ENCODE measurements at places on chromosomes 7 and 10.
A peak's percentile ranks its signal among the peaks of the same experiment; 100 is the strongest.

- DNase-seq = no peak
Observed at GRCh38 chr7:95527033-95527775, 41.5 kb downstream of the ASB4 start.

DNA sequence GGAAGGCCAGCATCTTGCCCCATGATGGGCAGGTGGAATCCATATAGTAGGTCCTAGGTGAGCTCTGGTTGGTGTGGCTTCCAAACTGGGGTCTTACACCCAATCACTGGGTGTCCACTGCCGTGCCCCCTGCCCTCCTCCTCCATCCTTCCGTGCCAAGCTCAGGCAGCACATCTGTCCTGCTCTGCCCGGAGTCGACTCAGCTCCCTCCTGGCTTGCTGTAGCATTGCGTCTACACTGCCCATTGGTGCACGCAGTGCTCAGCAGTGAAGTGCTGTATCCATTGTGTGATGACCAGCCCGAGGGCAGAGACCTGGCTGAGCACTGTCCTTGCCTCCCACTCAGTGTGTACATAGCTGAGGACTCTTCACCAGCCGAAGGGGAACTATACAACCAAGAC is 148.4 kb downstream of the ADAM12 start:
- DNase-seq = no peak

DNA sequence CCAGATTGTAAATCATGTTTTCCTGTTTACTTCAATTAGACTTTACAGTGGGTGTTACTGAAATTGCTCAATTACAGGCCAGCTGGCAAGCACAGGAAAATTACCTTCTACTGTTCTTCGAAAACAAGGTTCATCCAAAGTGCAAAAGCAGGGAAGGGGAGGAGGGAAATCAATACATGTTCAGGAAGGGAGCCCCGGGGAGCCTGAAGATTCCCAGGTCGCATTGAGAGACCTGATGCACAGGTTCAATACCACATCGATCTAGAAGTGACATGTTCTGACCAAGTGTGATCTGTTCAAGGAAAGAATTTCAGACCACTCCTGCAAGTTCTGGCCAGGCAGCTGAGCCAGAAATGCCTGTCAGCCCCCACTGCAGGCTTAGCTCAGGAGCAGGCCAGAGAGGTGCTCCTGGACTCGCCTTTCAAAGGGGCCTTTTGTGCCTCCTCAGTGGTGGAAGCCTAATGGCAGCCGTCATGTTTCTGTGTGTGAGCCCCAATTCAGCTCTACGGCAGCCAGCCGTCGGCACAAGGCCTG is 35.9 kb downstream of the FAM53B start:
- DNase-seq = no peak

GRCh38 chr10:70363971-70364771 is 18.3 kb downstream of the LRRC20 start:
- DNase-seq = peak; percentile 89

DNA sequence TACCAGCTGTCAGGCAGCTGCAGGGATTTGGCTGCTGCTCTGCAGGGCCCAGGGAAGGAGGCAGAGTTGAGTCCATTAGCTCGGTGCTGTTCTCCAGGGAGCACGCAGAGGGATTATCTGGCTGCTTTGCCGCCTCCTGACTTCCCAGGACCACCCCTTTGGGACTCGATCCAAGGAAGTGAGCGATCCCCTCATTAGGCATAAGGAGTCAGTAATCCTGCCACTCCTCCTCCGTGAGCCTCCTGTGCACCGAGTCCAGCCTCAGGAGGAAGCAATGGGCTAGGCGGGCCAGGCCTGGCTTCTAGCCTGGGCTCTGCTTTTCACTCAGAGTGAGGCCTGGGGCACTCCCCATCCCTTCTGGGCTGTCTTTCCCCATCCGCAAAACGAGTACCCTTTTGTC is 417.9 kb downstream of the RPS24 start:
- no peak for DNase-seq

- no peak for DNase-seq
Observed at GRCh38 chr10:61986788-61987492, 85.4 kb downstream of the ARID5B start.

- no peak for DNase-seq
Observed at GRCh38 chr10:97399843-97400545, 1.1 kb downstream of the RRP12 start.

DNA sequence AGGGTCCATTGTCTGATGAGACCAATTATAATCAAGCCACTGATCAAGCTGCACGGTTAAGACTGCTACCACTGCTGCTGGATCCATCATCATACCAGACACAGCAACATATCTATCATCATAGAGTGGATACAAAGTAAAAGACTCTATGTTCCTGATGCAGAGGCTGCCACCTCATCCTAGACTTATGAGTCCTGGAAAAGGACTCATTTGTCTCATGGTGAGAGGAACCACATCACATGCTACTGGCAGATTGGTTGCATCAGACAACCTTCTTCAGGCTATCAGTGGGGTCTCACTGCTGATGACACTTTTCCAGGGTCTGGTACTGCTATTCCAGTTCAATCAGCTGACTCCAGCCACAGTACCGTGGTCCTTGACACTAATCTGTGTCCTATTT is 79.0 kb downstream of the ABI1 start:
- no peak for DNase-seq

DNA sequence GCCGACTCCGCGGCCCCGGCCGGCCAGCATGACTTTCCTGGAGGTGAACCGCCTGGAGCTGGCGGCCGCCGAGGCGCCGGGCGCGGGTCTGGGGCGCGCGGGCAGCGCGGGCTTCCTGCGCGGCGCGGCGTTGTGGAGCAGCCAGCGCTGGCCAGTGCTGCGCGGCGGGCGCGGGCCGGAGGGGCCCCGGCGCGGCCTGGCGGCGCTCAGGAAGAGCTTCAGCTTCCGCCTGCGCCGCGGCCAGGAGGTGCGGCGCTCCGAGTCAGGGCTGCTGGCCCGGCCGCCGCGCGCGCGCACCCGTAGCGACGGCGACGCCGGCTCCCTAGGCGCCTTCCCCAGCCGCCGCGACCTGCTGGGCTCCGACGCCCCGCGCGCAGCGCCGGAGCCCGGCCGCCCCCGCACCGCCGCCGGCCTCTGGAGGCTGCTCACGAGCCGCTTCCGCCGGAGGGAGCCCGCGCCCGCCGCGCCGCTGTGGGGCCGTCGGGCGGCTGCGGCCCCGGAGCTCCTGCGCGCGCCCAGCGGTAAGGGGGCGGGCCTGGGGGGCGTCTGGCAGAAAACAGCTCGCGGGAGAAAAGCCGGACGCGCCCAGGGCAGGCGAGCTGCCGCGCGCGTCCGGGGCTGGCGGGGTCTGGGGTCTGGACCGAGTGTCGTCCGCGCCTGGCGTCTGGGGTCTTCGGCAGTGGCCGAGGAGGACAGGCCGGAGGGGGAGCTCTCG is 29.0 kb downstream of the AGAP3 start:
- DNase-seq = no peak

GRCh38 chr10:121494296-121494695 is 103.9 kb downstream of the FGFR2 start:
- no peak for DNase-seq

- DNase-seq = no peak
Observed at GRCh38 chr10:100784126-100784525, 38.7 kb downstream of the PAX2 start.

DNA sequence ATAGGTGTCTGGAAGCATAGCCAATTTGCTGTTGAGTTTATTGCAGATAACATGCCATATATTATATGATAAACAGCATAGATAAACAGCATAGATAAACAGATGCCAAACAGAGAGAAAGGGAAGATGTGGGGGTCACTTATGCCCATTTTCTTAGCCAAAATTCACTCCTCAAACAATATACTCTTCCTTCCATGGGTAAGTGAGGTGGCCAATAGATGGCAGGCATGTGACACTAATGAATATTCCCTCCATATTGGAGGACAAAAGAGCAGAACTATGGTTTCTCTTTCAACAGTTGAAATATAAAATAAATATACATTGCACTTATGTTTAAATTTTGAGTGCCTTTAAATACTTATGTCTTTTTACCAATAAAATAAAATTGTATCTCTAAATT is 1212.8 kb downstream of the REEP3 start:
- DNase-seq = no peak

GRCh38 chr10:78808736-78809367 is 259.9 kb upstream of the ZMIZ1 start:
- no peak for DNase-seq

DNA sequence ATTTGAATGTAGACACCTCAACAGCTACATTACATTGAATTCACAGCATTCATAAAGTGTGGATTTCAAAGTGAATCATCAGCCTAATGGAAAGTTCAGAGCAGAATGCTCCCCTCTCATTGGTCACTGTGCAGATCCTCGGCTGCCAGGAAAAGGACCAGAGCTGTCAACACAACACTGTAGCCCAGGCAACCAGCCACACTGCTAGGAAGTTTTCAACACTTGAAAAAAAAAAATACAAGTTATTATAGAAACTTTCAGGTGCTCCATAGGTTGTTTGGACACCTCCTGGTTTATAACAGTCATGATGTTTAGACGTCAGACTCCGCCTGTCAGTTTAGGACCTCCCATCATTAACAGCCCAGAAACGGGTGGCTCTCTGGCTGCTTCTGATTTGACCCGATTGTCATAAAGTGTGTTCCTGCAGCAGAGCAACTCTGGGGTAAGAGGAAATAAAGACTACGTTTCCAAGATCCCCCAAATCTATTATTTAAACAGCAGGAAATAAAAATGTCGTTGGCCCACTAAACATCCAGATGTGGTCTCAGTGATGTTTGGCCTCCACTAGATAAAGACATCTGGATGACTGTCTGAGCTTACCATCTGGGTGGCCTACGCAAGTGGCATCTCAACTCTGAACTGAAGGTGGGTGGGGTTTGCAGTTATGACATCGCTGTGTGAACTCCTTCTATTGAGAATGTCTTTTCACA is 117.4 kb downstream of the CABCOCO1 start:
- DNase-seq = peak; percentile 65

- no peak for DNase-seq
Observed at GRCh38 chr10:86259901-86260562, 106.6 kb downstream of the GRID1 start.

- no peak for DNase-seq
Observed at GRCh38 chr7:114931656-114932011, 9.7 kb downstream of the MDFIC start.

DNA sequence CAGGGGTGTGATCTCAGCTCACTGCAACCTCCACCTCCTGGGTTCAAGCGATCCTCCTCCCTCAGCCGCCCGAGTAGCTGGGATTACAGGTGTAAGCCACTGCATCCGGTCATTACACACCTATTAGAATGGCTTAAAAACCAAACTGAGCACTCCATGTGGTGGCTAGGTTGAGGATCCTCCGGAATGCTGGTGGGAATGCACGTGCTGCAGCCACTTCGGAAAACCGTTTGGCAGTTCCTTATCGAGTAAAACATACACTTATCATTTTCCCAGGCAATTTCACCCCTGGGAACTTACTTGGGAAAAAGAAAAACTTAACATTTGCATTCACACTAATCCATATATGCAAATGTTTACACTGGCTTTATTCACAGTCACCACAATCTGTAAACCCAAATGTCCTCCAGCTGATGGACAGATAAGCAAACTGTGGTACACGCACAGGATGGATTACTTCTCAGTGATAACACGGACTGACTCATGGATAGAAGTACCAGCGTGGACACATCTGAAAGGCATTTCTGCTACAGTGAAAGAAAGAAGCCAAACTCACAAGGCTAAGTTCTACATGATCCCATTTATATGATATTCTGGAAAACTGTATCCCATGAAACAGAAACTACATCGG is 20.4 kb downstream of the RFC2 start:
- no peak for DNase-seq

- DNase-seq = peak; percentile 82
Observed at GRCh38 chr10:78964952-78965633, 103.7 kb upstream of the ZMIZ1 start.

DNA sequence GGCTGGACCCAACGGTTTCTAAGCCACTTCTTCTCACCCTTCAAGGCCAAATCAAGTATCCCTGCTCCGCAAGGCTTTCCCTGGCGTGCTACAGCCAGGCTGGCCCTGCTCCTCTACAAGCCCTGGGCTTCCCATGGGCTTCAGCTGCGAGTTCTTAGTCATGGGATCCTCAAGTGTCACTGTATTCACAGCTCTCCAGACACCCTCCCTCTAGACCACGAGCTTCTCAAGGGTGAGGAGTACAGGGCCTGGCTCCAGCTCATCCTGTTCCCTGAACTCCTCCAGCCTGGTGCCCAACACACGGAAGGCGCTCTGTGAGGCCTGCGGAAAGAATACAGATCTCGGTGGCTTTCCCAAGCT is 38.8 kb downstream of the FAM53B start:
- DNase-seq = no peak

DNA sequence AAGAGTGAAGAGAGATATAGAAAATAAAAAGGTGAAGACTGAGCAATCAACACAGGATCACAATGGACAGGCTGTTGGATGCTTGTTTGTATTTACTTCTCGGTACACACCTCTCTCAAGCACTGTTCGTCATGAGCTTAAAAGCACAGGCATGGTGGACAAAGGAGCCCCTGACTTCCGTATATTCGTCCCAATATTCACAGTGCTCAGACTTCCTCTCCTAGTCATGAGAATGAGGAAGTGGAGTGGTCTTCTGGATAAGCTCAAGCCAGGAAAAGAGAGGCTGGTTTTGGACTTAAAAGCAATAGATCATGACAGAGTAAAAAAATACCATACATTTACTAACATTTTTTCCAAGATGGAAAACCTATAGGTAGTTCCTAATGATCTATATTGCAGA is 172.5 kb downstream of the SORCS1 start:
- no peak for DNase-seq

GRCh38 chr10:78991187-78991586 is 77.6 kb upstream of the ZMIZ1 start:
- no peak for DNase-seq

- no peak for DNase-seq
Observed at GRCh38 chr7:130297628-130298543, 4.9 kb downstream of the CPA4 start.

- no peak for DNase-seq
Observed at GRCh38 chr10:113985297-113985844, 58.3 kb upstream of the ADRB1 start.

GRCh38 chr10:34854147-34854601 is 39.1 kb upstream of the PARD3 start:
- no peak for DNase-seq

- no peak for DNase-seq
Observed at GRCh38 chr10:128173386-128173785, 47.2 kb upstream of the MKI67 start.

DNA sequence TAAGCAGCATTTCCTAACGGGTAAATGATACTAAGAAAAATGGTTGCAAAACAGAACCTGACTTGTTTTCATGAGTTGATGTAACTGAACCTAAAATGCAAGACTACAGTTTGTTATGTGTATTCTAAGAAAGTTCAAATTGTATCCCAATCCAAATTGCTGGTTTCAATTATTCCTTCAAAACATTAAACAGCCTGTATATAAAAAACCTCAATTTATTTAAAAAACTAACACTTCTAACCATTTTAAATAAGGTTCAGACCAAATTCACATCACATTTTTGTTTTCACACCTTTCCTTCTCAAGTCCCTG is 80.9 kb downstream of the LRRC17 start:
- no peak for DNase-seq

DNA sequence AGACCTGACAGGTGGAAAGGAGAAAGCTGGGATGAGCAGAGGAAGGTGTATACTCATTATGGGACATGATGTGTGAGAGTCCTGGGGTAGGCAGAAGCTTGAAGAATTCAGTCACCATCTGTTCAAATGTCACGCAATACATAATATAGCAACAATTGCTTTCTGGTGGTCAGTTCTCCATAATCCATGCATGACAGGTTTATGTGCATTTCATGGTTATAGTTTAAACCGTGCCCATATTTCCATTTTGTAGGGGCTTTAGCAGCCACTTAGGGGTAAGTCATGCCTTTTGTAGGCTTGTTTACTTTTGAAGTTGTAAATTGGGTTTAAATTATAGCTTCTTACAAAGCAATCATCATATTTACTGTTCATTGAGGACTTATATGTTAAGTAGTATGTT is 158.8 kb downstream of the NXPH1 start:
- DNase-seq = no peak
